ENCODE measurements at places on chromosomes 13 and 19.

DNA sequence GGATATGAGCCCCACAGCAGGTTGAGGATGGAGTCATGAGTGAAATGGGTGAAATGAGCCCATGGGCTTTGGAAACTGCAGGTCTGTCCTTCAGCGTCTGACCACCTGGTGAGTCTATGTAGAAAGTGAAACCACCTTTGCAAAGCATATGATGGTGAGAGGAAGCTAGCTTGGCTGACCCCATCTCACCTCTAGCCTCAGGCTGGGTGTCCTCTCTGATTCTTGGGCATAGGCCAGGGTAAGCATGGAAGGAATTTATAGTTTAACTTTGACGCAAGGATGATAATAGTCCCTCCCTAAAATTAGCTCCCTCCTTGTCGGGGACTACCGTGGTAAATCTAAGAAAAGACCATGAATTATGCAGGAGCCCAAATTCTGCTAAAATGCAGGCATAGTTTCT is 16.8 kb upstream of the PSG9 start:
- DNase-seq = no peak

- DNase-seq = no peak
These were observed 38.5 kb downstream of the SPATA13 start for GRCh38 chr13:24199016-24199415.

GRCh38 chr13:75186379-75186778 is 295.6 kb downstream of the TBC1D4 start:
- DNase-seq = no peak

DNA sequence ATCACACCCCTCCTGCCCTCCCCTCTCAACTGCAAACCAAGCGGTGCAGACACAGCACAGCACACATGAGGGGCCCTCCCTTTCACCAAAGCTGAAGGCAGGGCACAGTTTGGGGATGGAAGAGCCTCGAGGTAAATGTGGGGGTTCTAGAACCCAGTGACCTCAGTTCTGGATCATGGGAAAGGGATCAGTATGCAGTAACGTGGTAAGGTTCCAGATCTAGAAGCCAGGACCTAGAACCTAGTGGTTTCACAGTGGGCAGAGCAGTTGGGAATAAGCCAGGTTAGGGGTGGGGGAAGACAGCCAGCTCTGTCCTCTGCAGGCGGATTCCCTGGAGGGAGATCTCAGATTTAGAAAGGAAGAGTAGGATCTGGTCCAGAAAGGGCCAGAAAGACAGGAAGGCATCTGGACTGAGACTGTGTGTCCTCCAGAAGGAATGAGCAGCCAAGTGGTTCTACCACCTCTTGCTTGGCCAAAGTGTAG is 3.1 kb downstream of the FTL start:
- DNase-seq = no peak

- DNase-seq = no peak
These were observed 498.6 kb downstream of the EFNB2 start for GRCh38 chr13:106036870-106037269.

- no peak for DNase-seq
These were observed 14.7 kb downstream of the RRAS start for GRCh38 chr19:49624967-49625910.

GRCh38 chr19:10283301-10284064 is 3.3 kb upstream of the ICAM4 start:
- DNase-seq = no peak

DNA sequence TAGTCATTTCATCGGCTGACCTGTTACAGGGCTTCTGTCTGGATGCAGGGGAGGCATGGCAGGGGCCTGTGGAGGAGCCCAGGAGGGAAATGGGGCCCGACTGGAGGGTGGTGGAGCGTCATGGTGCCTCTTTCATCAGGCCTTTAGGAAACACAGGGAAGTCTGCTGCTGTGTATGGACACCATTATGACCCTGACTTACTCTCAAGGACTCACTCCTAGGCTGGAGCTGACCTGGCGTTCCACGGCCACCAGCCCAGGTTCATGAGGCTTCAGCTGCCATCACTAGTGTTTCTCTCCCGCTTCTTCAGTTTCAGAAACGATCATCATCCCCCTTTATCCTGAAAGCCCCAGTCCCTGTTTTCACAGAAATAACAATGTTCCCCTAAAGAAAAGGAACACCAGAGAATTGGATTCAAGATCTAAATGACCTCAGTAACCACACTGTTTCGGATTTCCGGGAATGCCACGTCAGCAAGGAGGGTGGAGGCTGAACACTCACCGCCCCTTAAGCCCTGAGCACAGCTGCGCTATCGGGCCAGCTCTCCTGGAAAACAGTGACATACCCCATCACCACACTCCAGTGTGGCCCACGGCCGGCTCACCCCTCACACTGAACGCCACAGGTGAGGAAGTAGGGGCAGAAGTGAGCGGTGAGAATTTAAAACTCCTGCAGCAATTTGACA is 67.6 kb downstream of the SOX1 start:
- DNase-seq = no peak

DNA sequence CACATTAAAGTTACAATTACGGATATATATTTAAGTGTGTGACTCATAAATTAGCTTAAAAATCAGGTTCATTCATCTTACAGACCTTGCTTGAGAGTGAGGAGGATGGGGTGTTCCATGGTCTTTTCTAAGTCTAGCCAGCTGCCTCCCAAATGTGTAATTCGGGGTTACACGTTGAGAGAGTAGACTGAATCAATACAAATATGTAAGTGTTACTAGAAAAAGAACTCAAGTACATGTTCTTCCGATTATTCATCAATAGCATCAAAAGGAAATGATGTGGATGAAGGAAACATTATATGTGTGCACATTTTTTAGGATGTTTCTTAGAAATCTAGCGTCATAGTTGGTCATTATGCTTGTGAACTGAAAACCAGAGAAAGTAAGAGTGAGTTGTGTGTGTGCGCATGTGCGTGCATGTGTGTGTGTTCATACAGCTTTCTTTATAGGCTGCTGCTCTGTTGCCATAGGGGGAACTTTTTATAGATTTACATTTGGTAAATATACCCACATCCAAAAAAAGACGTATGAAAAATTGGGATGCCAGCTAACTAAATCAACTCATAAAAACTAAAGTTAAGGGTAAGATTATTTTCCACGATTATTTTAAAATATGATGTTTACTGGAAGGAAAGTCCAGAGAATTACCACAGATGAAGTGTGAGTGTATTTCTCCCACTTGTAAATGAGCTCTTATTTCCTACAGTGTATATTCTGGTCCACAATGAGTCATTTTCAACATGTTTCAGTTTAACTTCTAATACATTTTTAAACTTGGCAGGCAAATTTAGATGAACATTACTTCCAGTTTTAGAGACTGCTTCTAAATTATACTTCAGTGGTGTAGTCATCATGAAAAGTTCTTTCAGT is 82.4 kb downstream of the PIBF1 start:
- no peak for DNase-seq

DNA sequence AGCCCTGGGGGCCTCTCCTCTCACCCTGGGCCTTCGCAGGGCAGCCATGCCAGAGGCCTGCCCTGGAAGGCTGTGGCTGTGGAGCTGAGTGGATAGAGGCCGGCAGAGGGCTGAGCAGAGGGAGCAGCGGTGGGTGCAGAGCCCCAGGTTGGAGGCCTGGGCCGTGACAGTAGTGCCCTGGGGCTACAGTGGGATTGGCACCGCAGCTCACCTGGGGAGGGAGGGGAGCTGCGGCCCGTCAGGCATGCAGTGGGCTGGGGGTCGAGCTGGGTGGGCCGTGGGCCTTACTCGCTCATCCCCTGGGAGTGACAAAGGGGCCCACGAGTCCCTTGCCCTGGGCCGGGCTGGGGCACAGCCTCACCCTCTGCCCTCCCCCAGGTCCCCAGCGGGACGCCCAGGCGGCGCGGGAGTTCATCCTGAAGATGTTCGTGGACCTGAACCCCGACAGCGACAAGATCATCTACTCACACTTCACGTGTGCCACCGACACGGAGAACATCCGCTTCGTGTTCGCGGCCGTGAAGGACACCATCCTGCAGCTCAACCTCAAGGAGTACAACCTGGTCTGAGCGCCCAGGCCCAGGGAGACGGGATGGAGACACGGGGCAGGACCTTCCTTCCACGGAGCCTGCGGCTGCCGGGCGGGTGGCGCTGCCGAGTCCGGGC is 15.1 kb upstream of the GNA15 start:
- no peak for DNase-seq

- DNase-seq = no peak
These were observed 30.2 kb downstream of the ING1 start for GRCh38 chr13:110743687-110744086.

DNA sequence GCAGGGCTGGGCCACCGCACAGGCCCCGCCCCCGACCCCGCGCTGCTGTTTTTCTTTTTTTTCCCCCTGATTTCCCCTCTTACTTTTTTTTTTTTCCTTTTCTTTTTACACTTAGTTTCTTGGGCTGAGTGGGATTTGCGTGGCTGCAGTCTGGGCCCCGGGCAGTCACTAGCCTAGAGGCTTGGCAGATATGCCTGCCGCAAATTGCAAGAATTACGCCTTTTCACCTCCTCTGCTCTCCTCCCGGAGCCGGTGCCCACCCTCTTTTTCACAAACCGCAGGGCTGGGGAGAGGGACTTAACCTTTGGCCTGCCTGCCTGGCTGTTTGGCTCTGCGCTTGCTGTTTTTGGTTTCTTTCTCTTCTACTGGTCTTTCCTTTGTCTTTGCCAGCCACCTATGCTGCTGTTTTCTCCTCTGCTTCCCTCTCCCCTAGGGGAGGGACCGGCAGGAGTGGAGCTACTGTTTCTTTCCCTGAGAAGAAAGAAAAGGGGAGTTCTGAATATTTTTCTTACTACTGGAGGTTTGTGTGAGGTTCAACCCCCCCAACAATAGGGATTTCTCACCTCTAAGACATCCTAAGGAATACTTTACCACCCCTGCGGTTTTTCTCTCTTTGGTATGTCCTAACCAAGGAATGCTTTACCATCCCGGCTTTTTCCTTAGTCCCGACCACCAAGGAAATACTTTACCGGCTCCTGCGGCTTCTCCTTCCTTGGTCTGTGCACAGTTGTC is 11.0 kb downstream of the ZNF552 start:
- no peak for DNase-seq

DNA sequence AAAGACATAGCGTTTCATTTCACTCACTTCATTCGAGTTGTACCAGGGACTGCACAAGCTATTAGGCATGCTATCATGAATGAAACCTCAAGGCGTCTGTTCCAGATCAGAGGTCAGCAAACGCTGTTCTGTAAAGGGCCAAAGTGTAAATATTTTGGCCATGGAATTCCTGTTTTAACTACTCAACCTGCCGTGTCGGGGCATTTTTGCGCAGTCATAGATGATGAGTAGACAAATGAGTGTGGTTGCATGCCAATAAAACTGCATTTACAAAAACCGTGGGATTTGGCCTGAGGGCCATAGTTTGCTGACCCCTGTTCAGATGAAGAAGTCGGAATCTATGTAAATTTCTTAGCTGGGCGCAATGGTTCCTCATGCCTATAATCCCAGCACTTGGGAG is 6.5 kb downstream of the INSR start:
- DNase-seq = no peak

DNA sequence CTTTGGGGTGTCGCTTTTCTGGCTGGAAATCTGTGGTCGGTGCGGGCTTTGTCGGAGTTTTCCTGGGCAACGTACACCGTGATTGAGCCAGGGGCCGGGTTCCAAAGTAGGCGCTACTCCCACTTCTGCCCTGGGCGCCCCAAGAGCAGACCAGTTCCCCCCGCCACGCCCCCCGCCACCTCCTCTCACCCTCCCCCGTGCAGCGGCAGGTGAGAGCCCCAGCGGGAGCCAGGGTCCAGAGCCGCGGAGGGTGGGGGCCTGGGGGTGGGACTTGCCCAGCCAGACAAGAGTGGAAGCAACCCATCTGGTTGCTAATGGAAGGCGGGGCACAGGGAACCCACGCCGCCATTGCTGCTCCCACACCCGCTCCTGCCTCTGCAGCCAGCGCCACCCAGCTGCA is 2195.9 kb downstream of the PCDH9 start:
- no peak for DNase-seq

- no peak for DNase-seq
These were observed 124.4 kb downstream of the SIPA1L3 start for GRCh38 chr19:38031423-38031770.

- no peak for DNase-seq
These were observed 330.1 kb downstream of the TDRD3 start for GRCh38 chr13:60727140-60727539.

GRCh38 chr19:3822683-3823349 is 36.6 kb upstream of the MATK start:
- no peak for DNase-seq

Measured in T-helper 9 cell (primary cell).